ENCODE measurements at places on chromosomes 4 and X.

- DNase-seq = no peak
Measured at GRCh38 chr4:106371161-106371560, 2.6 kb upstream of the GIMD1 start.

DNA sequence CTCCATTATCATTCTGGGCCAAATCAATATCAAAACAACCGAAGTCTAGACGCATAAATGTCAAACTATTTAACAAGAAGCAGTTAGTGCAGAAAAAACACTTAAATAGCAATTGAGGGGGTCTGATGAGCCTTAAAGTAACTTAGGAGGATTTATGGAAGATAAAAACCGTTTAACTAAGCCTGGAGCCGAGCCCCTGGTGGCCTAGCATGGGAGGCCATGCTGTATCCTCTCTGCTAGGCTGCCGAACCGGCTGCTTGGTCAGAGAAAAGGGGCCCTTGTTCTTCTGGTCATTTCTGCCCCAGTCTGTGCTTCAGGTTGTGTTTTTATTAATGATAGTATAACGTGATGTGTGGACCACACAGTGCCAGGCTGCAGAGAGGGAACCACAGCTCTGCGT is 72.4 kb downstream of the CPZ start:
- no peak for DNase-seq

- DNase-seq = no peak
Measured at GRCh38 chr4:158295053-158295452, 84.8 kb downstream of the TMEM144 start.

- no peak for DNase-seq
Measured at GRCh38 chr4:90122355-90122748, 4.8 kb upstream of the CCSER1 start.
